ENCODE measurements at places on chromosomes 13 and 19.

DNA sequence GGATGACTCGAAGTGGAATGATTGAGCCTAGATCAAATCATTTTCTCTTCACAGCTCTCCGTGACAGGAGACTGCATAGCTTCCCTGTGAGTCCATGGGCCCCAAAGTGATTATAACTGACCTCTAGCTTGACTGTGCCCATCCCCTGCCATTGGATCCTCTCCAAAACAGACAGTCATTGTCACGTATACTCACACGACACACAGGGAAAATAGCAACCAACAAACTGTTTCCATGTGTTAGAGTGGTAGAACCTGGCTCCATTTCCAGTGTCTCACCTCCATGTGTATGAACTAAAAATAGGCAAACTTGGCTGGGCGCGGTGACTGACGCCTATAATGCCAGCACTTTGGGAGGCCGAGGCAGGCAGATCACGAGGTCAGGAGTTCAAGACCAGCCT, 48.8 kb upstream of the NPAS1 start:
- no peak overlapping the region for H3K27ac ChIP-seq
- no peak overlapping the region for H3K4me3 ChIP-seq
- peak; percentile 50 for DNase-seq
- H3K4me1 ChIP-seq, result peaks cover 12% of the 10 kb centered on the region
- no peaks in the 10 kb centered on the region for H3K36me3 ChIP-seq

DNA sequence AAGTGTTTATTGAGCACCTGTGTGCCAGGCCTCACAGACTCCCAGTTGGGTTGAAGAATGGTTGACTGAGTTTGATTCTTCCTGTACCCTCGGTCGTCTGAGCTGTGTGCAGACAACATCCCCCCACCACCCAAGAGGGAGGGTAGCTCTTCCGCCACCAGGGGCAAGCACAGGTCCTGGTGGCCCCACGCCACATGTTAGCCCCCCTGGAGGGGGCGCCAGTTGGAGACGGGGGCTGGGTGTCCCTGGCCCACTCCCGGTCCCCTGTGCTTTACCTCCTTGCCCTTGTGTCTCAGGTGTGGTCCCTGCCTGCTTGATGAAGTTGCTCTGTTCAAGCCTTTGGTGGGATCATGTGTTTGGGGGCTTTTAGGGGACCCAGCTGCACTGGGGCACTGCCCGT, 27.2 kb downstream of the COLGALT1 start:
- H3K27me3 ChIP-seq, result no peaks in the 10 kb centered on the region
- H3K27ac ChIP-seq, result no peak overlapping the region
- H3K36me3 ChIP-seq, result no peaks in the 10 kb centered on the region
- H3K4me3 ChIP-seq, result no peak overlapping the region
- H3K4me1 ChIP-seq, result no peaks in the 10 kb centered on the region

DNA sequence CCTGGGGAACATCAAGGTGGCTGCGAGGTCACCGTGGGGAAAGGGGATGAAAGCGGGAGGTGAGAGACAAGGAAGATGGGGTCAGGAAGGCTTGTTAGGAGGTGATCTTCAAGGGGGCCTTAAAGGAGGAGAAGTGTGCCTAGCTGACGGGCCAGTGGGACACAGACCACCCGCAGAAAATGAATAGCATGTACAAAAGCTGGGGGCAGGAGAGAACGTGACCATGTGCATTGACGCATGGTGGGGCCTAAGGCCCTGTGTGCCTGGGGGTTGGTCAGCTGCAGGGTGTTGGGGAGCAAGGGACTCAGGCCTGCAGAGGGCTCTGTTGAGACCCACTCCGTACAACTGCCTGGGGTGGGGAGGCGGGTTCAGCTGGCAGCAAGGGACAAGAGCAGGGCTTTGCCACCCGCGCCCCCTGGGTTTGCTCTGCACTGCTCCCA, 5.9 kb downstream of the RAB8A start:
- no peaks in the 10 kb centered on the region for H3K36me3 ChIP-seq
- no peak overlapping the region for H3K27ac ChIP-seq
- H3K4me1 ChIP-seq, result peaks cover 4% of the 10 kb centered on the region
- DNase-seq, result no peak
- no peak overlapping the region for H3K4me3 ChIP-seq

GRCh38 chr13:62643007-62643483, 1227.4 kb upstream of the PCDH20 start:
- peak; percentile 48 for DNase-seq
- H3K27me3 ChIP-seq, result no peaks in the 10 kb centered on the region
- no peaks in the 10 kb centered on the region for H3K36me3 ChIP-seq
- no peak overlapping the region for H3K4me3 ChIP-seq
- H3K27ac ChIP-seq, result no peak overlapping the region

- H3K4me1 ChIP-seq, result no peaks in the 10 kb centered on the region
- H3K27ac ChIP-seq, result no peak overlapping the region
- H3K27me3 ChIP-seq, result no peaks in the 10 kb centered on the region
- no peak for DNase-seq
- H3K36me3 ChIP-seq, result no peaks in the 10 kb centered on the region
These were observed 1366.0 kb downstream of the UQCRFS1 start for GRCh38 chr19:27846944-27847343.

DNA sequence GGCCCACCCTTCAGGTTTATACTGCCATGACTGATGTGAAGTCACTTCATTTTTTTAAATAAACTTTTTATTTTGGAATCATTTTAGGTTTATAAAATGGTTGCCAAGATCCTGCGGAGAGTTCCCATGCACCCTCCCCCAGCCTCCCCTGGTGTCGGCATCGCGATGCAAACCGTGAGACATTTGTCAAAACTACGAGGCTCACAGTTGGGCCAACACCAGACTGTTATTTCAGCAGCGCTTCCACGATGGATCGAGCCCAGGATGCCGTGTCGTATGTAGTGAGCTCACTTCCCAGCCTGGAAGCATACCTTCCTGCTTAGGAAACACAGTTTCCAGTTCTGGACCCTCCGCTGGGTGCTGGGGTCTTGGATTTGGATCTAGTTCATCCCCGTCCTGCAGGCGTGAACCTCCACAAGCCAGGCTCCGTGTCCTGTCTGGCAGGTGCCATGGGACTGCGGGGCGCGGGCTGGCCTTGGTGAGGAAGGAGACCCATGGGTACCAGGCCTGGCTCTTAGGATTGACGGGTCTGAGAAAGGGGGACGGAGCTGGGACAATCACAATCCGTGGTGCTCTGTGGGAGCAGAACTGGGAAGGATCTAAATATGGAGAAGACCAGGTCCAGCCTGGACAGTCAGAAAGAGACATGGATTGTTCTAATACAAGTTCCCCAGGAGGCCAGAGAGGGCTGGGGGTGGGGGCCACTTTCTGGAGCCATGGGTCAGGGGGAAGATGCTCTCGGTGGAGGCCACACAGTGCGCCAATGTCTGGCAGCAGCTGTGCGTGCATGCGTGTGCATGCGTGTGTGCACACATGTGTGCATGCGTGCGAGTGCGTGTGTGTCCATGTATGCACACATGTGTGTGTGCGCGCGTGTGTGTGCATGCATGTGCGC, 2.4 kb upstream of the SBK2 start:
- H3K27ac ChIP-seq, result no peak overlapping the region
- no peaks in the 10 kb centered on the region for H3K36me3 ChIP-seq
- H3K4me1 ChIP-seq, result peaks cover 6% of the 10 kb centered on the region
- DNase-seq, result no peak
- H3K4me3 ChIP-seq, result no peak overlapping the region

GRCh38 chr13:42625611-42626010, 51.7 kb downstream of the TNFSF11 start:
- no peak overlapping the region for H3K4me3 ChIP-seq
- H3K36me3 ChIP-seq, result no peaks in the 10 kb centered on the region
- H3K27me3 ChIP-seq, result no peaks in the 10 kb centered on the region
- no peak for DNase-seq
- H3K27ac ChIP-seq, result no peak overlapping the region

DNA sequence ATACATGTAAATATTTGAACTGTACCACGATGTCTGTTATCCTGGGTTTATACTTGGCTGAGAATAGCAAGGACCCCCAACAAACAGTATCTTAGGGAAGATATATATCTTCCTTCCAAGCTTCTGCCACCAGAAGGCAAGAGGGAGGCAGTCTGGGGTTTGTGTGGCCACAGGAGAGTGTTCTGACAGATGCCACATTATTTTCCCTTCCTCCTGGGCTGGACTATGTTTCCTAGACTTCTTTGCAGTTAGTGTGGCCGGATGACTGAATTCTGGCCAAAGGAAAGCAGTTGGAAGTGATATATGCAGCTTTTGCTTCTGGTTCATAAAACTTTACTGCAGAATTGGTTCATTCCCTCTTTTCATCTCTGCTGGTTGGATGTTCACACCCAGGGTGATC, 39.9 kb upstream of the TMTC4 start:
- H3K4me1 ChIP-seq, result no peaks in the 10 kb centered on the region
- no peak for DNase-seq
- H3K27ac ChIP-seq, result no peak overlapping the region
- no peaks in the 10 kb centered on the region for H3K36me3 ChIP-seq
- no peak overlapping the region for H3K4me3 ChIP-seq

GRCh38 chr13:65921933-65922332, 1308.2 kb downstream of the PCDH9 start:
- H3K36me3 ChIP-seq, result no peaks in the 10 kb centered on the region
- no peak for DNase-seq
- no peak overlapping the region for H3K27ac ChIP-seq
- H3K4me1 ChIP-seq, result no peaks in the 10 kb centered on the region
